ENCODE measurements at places on chromosomes 11 and 22.

- DNase-seq = no peak
Measured at GRCh38 chr11:17547051-17547577, at the start of gene OTOG. Gene OTOG (plus strand): TSS chr11:17547259. CDS start chr11:17547373, 114 bp downstream.

GRCh38 chr11:35622070-35622469, 3.8 kb downstream of the FJX1 start:
- no peak for DNase-seq

- DNase-seq = no peak
Measured at GRCh38 chr11:110373051-110373702, 56.6 kb upstream of the FDX1 start.

- DNase-seq = no peak
Measured at GRCh38 chr22:32830473-32830872, 29.0 kb downstream of the TIMP3 start.

- DNase-seq = no peak
Measured at GRCh38 chr11:64218628-64219353, 7.2 kb downstream of the TRPT1 start.

- DNase-seq = no peak
Measured at GRCh38 chr11:133040289-133040900, 491.9 kb downstream of the OPCML start.

- no peak for DNase-seq
Measured at GRCh38 chr11:24386546-24387397, 110.1 kb upstream of the LUZP2 start.
